OCI-M1 (cell line): ENCODE measurements at places on chromosomes 13 and 19.

- DNase-seq = no peak
Observed at GRCh38 chr13:60047918-60048317, 115.8 kb downstream of the DIAPH3 start.

DNA sequence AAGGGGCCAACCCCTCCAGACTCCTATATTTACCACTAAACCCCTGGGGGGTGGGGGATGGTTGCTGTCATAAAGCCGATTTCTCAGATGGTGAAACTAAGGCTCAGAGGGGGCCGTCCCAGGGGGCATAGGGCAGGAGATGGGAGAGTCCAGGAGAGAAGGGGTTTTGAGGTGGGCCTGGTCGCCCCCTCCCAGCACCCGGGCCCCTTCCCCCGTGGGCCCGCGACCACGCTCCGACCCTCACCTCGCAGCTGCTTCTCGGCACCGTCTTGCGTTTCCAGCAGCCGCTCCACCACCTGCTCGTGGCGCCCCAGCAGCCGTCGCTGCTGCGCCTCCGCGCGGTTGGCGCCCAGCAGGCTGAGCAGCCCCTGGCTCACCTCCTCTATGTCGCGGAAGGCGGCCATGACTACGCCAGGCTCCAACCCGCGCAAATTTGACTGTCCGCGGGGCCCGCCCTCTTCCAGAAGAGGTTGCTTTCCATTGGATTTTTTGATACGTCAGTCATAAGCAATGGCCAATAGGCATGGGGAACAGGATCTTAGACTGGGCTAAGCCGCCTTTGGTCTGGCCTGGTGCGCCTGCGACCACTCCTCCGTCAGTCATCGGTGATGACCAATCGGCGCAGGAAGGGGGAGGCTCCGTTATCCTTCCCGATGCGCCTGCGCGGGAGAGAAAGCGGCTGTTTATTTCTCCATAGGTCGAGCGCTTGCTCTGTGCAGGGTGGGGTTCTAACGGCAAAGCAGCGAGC lies at the start of gene SPC24:
TSS of gene SPC24 (minus strand) at position 410 of the 748 bp plus-strand sequence. CDS start at position 404, 6 bp downstream.
- peak; percentile 100 for DNase-seq

- peak; percentile 79 for DNase-seq
Observed at GRCh38 chr13:73754727-73755292, 379.4 kb downstream of the KLF12 start.

DNA sequence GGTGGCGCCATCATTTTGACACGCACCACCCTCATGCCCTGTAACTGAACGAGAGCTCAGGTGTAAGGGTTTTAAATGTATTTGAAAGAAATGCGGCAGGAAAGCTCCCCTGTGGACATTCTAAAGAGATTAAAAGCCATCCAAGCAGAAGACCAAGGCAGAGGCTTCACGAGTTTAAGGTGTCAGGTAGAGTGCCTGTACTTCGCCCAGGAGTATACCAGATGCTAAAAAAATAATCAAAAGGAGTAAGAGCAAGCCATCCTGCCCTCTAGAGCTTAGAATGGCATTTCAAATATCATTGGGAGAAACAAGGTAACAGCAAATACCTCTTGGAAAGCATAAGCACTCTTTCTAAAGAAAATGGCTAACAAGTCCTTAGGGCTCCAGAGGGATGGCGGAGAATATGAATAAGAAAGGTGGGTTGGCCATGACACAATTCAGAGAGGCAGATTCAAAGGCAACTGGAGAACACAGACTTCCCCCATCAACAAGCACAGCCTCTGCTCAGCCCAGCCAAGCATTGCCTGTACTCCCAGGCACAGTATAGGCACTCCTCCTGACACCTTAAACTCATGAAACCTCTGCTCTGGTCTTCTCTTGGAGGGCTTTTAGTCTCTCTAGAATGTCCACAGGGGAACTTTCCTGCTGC lies 447.6 kb downstream of the SUCLA2 start:
- DNase-seq = no peak

- no peak for DNase-seq
Observed at GRCh38 chr19:35311901-35312665, 16.9 kb upstream of the CD22 start.

- no peak for DNase-seq
Observed at GRCh38 chr13:114065141-114065925, 67.1 kb downstream of the RASA3 start.

- DNase-seq = no peak
Observed at GRCh38 chr19:11499220-11499726, 6.4 kb downstream of the ZNF653 start.

DNA sequence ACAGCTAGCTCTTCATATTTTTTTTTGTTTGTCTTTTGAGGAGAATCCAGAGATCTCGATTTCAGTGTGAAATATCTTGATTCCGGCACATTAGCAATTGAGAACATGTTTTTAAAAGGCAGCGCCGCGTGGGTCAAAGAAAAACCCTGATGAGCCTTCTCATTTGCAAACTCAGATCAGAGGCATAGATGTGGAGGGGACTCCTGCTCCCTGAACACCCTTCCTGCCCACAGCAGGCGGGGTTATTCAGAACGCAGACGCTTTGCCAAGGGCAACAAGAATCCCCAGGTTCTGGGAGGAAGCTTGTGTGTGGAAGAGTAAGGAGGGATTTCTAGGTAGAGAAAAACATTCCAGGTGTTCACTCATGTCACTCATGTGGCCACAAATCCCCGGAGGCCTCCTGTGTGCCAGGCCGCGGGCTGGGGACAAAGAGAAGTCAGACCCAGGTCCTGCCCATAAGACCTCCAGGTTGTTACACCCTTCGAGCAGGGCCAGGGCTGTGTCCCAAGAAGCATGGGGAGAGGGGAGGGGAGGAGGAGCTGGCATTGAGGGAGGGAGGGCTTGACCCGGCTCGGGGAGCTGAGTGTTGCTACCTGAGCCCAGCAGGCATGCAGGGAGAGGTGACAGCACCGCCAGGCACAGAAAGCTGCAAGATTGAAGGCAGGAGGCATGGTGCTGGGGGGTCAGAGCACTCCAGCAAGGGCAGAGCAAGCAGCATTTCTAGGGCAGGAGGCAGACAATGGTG lies 15.9 kb upstream of the IGLON5 start:
- no peak for DNase-seq
